Hippocampal formation (tissue), 2 donors: ENCODE measurements at places on chromosomes 3 and 15.

GRCh38 chr3:122382888-122383666 lies at the start of gene MIX23:
MIX23 (minus strand) TSS chr3:122383231; CDS start chr3:122383224, 7 bp downstream.
- peak; percentile 84 for DNase-seq

DNA sequence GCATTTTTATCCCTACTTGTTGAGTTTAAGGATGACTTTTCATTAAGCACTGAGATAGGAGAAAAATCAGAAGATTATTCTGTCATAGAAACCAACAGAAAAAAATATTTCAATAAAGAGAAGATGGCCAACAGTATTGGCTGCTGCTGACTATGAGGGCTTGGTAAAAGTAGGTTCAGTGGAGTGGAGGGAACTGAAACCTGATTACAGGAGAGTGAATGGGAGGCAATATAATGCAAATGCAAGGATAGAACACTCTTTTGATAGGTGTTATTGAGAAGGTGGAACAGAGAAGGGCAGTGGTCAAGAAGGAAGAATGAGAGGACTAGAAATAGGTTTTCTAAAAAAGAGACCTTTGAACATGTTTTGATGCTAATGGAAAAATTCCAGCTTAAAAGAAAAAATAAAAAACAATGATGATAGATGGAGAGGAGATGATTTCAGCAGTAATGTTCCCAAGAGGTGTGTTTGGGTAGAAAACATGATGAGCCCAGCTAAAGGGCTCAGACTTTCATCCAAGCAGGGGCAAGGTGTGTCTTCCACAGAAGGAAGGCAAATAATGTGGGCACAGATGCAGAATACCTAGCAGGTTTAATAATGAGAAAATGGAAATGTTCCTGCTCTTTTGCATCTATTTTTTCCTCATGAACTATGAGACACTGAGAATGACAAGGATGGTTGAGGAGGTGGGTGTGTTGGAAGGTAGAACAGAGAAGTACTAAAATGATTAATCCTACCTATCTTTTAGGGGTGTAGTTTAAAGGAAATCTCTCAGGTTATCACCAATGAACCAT lies 397.9 kb upstream of the GOLIM4 start:
- no peak for DNase-seq

- no peak for DNase-seq
Observed at GRCh38 chr15:59116141-59116540, 11.2 kb downstream of the CCNB2 start.

GRCh38 chr3:186824430-186825139 lies 17.9 kb upstream of the ADIPOQ start:
- DNase-seq, result no peak

DNA sequence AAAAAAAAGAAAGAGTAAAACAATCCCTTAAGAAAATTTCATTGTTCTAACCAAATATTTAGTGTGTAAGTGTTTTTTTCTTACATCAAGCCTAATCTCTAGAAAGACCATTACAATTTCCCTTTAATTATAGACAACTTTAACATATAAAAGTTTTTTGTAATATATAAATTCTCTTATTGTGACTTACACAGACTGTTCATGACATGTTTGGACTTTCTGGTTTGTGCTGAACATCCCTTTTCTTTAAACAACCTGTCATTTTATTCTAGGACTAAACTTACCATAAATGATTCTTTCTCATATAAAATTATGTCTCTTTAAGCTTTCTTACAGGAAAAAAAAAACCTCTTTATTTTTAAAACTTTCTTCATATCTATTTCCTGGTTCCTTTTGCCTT lies 13.0 kb upstream of the BTLA start:
- no peak for DNase-seq

- no peak for DNase-seq
Observed at GRCh38 chr3:78455712-78456433, 1311.9 kb downstream of the ROBO1 start.

DNA sequence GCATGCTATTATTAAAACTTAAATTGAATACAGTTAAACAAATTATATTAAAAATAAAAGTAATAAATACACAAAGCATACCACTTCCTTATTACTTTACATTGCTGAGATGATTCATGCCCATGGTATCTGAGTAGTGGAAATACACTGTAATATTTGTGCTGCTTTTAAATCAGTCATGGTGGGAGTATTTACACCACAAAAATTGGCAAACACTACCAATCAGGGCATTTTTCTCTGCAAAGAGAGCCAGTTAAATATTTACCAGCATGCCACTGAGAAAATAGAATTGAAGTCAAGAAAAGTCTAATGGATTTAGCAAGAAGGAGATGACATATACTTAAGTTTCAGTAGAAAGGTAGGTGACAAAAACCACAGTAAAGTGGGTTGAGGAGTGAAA lies 19.6 kb downstream of the PPARG start:
- no peak for DNase-seq

DNA sequence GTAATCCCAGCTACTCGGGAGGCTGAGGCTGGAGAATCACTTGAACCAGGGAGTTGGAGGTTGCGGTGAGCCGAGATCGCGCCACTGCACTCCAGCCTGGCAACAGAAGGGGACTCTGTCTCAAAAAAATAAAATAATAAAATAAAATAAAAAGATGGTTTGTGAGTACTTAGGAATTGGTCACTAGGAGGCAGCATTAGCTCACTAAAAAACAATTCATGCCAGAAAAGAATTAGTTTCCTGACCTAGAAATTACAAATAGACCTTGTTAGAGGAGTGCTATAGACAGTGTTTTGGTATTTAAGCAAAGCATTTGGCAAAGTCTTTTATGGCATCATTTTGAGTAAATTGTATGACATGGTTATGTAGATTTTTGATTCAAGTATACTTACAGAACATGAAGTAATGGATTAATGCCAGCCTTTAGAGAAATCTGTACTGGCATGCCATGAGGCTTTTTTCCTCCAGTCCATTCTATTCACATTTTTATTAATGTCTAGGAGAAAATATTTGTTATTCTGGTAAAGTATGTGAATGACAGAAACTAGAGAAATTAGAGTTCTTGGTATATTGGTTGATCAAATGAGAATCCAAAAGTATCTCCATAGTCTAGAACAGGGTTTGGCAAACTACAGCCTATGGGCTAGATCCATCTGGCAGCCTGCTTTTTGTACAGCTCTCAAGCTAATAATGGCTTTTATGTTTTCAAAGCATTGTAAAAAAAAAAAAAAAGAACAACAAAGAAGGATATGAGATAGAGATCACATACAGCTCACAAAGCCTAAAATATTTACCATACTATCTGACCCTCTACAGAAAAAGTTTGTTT lies 81.6 kb downstream of the LRRC49 start:
- no peak for DNase-seq

GRCh38 chr15:83380059-83380458 lies 67.1 kb upstream of the SH3GL3 start:
- DNase-seq, result no peak

GRCh38 chr3:186784820-186785494 lies 1.6 kb downstream of the EIF4A2 start:
- DNase-seq, result no peak
